ENCODE measurements at places on chromosomes 4 and X.

DNA sequence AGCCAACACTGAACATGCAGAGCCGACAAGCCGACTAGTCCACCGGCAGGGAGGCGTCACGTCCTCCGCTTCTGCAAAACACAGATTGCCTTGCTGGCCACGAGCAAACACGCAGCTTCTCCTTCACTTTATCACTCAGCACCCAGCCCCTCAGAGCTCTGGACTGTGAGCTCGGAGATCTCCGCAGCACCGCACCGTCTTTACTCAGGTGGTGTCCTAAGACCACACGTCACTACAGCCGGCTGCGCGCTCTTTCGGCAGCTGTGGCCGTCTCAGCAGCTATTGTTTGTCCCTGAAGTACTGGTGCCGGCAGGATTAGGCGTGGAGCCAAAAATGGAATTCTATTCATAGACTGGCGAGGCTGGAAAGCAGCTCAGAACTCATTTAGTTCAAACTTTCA lies 72.0 kb downstream of the FAT1 start:
- DNase-seq = no peak

- DNase-seq = no peak
Observed at GRCh38 chrX:40157228-40158035, 59.7 kb upstream of the BCOR start.

- peak; percentile 39 for DNase-seq
Observed at GRCh38 chr4:129362691-129363274, 266.8 kb downstream of the C4orf33 start.

DNA sequence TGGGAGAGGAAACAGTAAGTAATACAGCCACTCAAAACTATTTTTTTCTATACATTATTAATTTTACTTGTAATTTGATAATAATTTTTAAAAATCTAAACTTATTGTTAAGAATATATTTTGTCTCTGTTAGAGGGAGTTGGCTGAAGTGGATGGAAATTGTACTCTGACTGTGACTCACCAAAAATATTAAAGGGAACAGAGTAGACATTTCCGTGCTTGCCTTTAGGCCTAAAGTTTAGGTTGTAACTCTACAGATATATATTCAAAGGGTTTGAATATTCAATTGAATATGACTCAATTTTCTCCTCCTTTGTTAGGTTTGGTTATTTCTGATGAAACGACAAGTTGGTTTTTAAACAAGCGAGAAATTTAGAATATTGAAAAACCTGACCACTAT lies 128.3 kb upstream of the PITX2 start:
- no peak for DNase-seq

- no peak for DNase-seq
Observed at GRCh38 chr4:99165978-99166377, 21.9 kb upstream of the ADH4 start.

- DNase-seq = no peak
Observed at GRCh38 chrX:49162620-49163019, at the start of gene MAGIX. Gene MAGIX (plus strand): TSS chrX:49162758. CDS start chrX:49162890, 132 bp downstream.

DNA sequence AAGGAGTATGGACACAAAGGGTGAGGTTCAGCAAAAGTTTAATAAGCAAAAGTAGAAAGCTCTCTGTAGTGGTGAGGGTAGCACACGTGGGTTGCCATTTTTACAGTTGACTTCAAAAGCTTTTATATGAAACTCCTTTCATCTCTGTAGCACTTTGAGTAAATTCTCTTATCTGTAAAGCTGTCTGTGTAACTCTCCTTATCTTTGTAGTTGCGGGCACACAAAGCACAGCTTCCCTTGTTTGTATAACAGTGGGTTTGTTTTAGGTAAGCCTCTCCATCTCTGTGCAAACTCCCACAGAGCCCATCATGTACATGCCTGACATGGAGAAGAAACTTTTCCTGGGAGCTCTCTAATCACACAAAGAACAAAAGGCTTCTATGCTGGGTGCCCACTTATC lies 325.9 kb upstream of the PABPC5 start:
- no peak for DNase-seq

GRCh38 chrX:71162981-71163380 lies 18.3 kb downstream of the NLGN3 start:
- DNase-seq = no peak

GRCh38 chr4:185504098-185505047 lies 30.9 kb downstream of the PDLIM3 start:
- no peak for DNase-seq

GRCh38 chr4:37652747-37653527 lies 33.2 kb downstream of the RELL1 start:
- DNase-seq = no peak

DNA sequence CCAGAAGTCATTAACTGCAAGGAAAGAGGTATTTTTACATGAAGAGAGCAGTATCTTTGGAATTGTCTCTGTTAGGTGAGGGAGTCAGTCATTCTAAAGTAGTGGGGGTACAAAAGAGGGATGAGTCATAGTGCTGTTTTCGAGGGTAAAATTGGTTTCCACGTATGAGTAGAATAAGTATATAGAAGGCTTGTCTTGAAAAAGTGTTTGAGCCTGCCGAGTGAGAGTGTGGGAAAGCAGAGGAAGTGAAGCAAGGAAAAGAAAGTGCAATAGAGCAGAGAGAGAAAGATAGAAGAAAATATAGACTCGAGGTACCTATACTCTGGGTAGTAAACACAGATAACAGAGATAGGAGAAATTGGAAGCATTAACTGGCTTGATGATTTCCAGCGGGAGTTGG lies 696.4 kb downstream of the DMD start:
- no peak for DNase-seq

- DNase-seq = no peak
Observed at GRCh38 chr4:165199722-165200121, 7.6 kb upstream of the KLHL2 start.

GRCh38 chrX:77293331-77293995 lies 153.7 kb upstream of the FGF16 start:
- DNase-seq = no peak

All from activated T-cell treated with anti-CD3 and anti-CD28 coated beads, Interleukin-2, amount 50 U/mL, for 72 hours (primary cell).